HTR-8/SVneo (cell line): ENCODE measurements at places on chromosomes 2 and 18.

- DNase-seq, result no peak
These were observed 148.3 kb downstream of the MEIS1 start for GRCh38 chr2:66582987-66583880.

DNA sequence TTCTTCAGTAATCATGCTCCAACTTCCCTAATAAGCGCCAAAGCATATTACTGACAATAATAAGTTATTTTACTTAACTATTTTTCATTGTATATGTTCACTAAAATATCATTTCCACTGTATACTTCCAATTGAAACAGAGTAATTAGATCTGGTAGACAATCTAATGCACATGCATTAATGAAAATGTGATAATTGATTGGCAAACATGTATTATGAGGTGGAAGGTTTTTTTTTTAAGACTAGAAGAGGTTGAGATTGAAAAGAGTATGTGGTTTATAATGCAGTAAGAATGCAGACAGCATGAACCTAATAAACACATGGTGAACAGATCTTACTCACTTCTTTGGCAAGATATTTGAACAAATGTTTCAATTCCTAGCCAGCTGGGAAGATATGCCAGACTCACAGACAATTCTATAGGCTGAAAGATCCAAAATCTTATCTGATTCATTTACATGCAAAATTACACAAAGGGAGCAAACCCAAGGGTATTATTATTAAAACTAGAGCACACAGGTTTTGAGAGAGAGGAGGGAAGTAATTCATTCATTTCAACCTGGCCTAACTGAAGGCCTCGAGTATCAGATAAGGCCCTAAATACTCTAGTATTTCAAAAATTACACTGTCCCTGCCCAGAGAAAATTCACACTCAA is 2.8 kb downstream of the NCKAP1 start:
- DNase-seq, result no peak

GRCh38 chr18:6980363-6980762 is 137.2 kb downstream of the LAMA1 start:
- DNase-seq, result no peak

GRCh38 chr2:142819411-142819810 is 58.1 kb upstream of the KYNU start:
- DNase-seq, result no peak

DNA sequence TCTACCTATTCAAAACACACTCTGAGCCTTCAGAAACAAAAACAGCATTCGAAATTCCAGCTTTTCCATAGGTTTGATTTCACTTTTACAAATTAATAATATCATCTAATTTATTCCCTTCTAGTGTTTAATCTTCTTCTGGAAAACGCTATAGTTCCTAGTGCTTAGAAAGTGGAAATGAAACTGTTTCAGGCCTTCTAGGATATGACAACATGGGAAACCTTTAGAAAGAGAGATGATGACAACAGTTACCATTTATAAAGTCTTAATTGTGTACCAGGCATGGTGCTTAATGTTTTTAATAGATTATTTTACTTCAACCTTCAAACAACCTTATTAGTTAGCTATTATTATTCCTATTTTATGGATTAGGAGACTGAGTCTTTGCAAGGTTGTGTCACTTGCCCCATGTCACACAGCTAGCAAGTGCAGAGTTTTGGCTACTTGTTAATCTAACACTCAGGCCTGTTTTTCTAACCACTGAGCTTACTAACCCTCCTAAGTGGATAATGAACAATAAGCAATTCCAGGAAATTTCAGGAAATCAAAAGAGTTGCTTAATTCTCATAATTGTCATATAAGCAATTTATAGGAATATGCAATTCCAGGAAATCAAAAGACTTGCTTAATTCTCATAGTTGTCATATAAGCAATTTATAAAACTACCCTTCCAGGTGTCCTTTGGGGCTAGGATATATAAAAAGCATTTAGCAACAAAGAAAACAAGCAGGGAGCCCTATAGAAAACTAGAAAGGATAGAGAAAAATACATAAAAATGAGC is 206.0 kb downstream of the ZNF521 start:
- DNase-seq, result no peak

- no peak for DNase-seq
These were observed 59.5 kb downstream of the ABCG8 start for GRCh38 chr2:43898134-43898837.

- DNase-seq, result no peak
These were observed 278.3 kb upstream of the LRATD1 start for GRCh38 chr2:14354231-14354630.
